SJCRH30 (cell line): ENCODE measurements at places on chromosomes 6 and 20. TPM values are rescaled to one million over a fixed set of nuclear protein-coding genes. Genes with fewer than 3 reads are reported as not detected.

DNA sequence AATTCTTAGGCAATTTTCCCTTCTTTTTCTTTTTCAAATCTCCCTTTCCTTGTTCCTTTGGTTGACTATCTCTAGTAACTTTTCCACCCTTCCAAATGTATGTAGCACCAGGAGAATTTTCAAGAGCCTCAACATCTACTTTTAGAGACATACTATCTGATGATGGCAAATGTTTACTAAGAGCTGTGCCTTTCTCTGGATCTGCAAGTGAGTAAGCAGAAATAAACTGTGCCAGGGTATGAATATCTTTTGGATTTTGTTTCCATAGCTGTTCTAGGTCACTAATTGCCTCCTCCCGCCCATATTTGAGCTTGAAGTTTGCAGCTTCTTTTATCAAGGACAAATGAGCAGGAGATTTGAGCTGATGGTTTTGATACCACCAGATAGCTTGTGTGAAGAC lies 69.5 kb downstream of the GTF2H5 start:
- H3K4me3 ChIP-seq: no peak overlapping the region
- H3K36me3 ChIP-seq: peaks cover 40% of the 10 kb centered on the region
- H3K4me1 ChIP-seq: peaks cover 4% of the 10 kb centered on the region
- DNase-seq: no peak
- no peak overlapping the region for H3K27ac ChIP-seq

DNA sequence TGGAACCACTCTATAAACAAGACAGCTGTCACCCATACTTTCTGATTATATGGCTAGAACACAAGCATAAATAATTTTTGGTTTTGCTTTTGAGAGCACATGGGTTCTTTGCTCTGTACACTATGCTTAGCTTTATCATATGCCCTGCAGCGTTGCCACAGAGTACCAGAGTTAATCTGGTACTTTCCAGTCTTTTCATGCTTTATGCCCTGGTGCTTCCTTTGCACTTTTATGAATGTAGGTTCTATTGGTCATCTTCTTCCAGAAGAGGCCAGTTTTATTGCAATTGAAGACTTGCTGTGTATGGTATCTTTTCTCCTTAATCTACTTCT lies 20.8 kb downstream of the SHLD1 start:
- H3K27ac ChIP-seq: no peak overlapping the region
- no peak for DNase-seq

GRCh38 chr20:17339000-17339399 lies 112.2 kb downstream of the PCSK2 start:
- H3K4me3 ChIP-seq: no peak overlapping the region
- H3K4me1 ChIP-seq: no peaks in the 10 kb centered on the region
- no peaks in the 10 kb centered on the region; the same call in 1 of the 2 replicates for H3K27me3 ChIP-seq
- DNase-seq: no peak

GRCh38 chr6:75762063-75762462 lies 13.0 kb downstream of the MYO6 start:
- H3K4me1 ChIP-seq: peaks cover 9% of the 10 kb centered on the region
- H3K27ac ChIP-seq: no peak overlapping the region
- no peak for DNase-seq
- H3K27me3 ChIP-seq: no peaks in the 10 kb centered on the region
- H3K4me3 ChIP-seq: no peak overlapping the region

KHDC1 gene
- total RNA-seq: not detected in 2 replicates

ATXN1 gene
- 6.0 and 6.3 TPM in 2 replicates for total RNA-seq

HLA-DOB gene
- 0.10 and 0.28 TPM in 2 replicates for total RNA-seq
